ENCODE measurements at places on chromosomes 4 and X. TPM values are rescaled to one million over a fixed set of nuclear protein-coding genes. Genes with fewer than 3 reads are reported as not detected.

- no peak for DNase-seq
- H3K4me1 ChIP-seq: no peaks in the 10 kb centered on the region
- H3K27ac ChIP-seq: no peak overlapping the region
- no peaks in the 10 kb centered on the region for H3K27me3 ChIP-seq
Observed at GRCh38 chr4:10534820-10535219, 77.6 kb upstream of the ZNF518B start.

DNA sequence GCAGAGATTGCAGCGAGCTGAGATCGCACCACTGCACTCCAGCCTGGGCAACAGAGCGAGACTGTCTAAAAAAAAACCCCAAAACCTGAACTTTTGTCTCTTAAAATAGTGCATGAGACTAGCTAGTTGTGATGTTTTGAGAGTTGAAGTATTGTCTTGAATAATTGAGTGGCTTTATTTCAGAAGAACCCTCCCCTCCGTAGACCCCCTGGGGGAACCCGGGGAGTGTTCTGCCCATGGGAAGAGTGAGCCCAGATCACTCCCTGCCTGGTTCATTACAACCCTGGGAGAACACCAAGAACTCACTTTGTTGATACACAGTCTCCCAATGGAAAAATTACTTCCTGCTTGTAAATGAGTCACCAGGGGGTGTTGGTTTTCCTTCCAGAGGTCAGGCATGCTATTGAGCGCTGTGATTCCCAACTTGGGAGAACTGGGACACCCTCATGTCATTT lies 65.3 kb upstream of the SHISA3 start:
- no peak overlapping the region for H3K4me3 ChIP-seq
- H3K4me1 ChIP-seq: no peaks in the 10 kb centered on the region
- no peaks in the 10 kb centered on the region for H3K27me3 ChIP-seq

GRCh38 chr4:137668885-137669545 lies 136.7 kb upstream of the PCDH18 start:
- DNase-seq: no peak
- H3K4me1 ChIP-seq: no peaks in the 10 kb centered on the region
- H3K36me3 ChIP-seq: no peaks in the 10 kb centered on the region
- H3K27me3 ChIP-seq: no peaks in the 10 kb centered on the region
- H3K27ac ChIP-seq: no peak overlapping the region
- H3K4me3 ChIP-seq: no peak overlapping the region

DNA sequence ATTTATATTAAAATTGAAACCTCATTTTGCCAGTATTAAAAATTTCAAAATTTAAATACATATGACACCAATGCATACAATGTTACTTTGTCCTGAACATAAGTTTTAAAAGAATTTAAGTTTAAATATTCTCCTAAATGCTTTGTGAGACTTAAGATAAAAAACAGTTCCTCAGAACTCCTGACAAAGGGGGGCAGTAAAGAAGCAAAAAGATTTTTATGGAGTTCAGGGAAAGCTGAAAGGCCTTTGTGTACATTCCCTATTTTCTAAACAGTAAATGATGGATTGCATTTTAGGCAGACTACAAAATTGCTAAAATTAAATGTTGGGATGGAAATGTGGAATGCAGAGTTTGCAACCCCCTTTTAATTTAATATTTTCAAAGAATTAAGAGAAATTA lies 81.7 kb downstream of the SNCA start:
- no peaks in the 10 kb centered on the region for H3K27me3 ChIP-seq
- no peaks in the 10 kb centered on the region for H3K4me1 ChIP-seq
- no peak overlapping the region for H3K4me3 ChIP-seq
- no peak overlapping the region for H3K27ac ChIP-seq

Gene AKAP17A
- 14.1 TPM for total RNA-seq

- H3K27ac ChIP-seq: no peak overlapping the region
- H3K27me3 ChIP-seq: no peaks in the 10 kb centered on the region
- no peak for DNase-seq
- H3K4me3 ChIP-seq: no peak overlapping the region
Observed at GRCh38 chr4:147201016-147201415, 255.4 kb upstream of the TTC29 start.

Gene CCDC160
- 1.2 TPM for total RNA-seq

DNA sequence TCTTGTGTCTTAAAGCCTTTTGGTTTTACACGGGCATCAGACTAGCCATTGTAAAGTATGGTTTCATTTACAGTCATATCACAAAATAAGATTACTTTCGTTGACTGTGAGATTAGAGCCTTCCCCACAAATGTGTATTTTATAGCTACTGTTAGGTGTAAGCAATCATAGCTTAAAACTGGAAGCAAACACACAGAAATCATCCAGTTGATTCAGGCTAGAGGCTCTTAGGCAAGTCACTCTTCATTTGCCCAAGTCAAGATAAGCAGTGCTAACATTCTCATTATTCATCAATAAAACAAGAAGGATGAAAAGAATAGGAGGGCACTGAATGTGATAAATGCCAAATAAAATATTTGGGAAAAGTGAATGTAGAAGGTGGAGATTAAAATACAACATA lies 448.7 kb upstream of the FAM241A start:
- no peak overlapping the region for H3K4me3 ChIP-seq
- no peaks in the 10 kb centered on the region for H3K27me3 ChIP-seq
- H3K4me1 ChIP-seq: no peaks in the 10 kb centered on the region
- H3K27ac ChIP-seq: no peak overlapping the region
- no peak for DNase-seq
- no peaks in the 10 kb centered on the region for H3K36me3 ChIP-seq

Gene SLC10A4
- not detected for total RNA-seq

DNA sequence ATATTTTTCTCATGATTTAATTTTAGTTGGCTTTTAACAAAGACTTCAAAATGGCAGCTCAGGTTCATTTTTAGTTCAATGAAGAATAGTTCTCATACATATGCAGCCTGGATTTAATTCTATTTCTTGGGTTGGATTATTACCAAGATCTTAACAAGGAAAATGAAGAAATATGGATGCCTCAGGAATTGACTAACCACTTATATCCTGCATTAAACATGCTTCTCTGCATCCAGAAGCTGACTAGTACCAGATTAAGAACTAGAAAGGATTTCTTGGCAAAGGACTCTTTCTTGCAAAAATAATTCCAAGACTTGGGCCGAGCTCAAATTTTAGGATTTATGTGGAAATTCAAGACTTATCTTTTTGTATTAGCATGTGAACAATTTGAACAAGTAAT lies 5.6 kb upstream of the KLHL2 start:
- no peak overlapping the region for H3K27ac ChIP-seq
- no peaks in the 10 kb centered on the region for H3K36me3 ChIP-seq
- DNase-seq: no peak
- H3K4me1 ChIP-seq: no peaks in the 10 kb centered on the region
- no peaks in the 10 kb centered on the region for H3K27me3 ChIP-seq
